ENCODE measurements at places on chromosomes 3 and 15. TPM values are rescaled to one million over a fixed set of nuclear protein-coding genes. Genes with fewer than 3 reads are reported as not detected.

The ACAA1 gene
- total RNA-seq, result 479 TPM

GRCh38 chr15:59917504-59918157 is 86.5 kb upstream of the FOXB1 start:
- peak; percentile 70 for DNase-seq

The C15orf61 gene
- 2.3 TPM for total RNA-seq

DNA sequence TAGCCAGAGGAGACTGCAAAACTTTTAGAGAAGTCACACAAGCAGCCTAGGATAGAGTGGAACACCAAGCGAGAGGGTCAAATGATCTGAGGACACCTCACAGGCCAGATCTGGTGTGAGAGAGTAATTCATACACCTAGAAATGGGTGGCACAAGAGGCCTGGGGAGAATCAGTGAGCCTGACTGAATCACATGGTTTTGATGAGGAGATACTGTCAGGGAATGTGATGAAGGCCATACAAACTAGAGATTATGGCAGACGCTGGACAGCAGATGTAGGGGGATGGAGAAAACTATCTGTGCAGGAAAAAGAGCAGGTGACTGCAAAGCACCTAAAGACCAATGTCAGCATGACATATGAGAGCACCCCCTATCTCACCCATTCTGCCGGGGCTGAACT is 105.0 kb upstream of the TTC14 start:
- no peak for DNase-seq

DNA sequence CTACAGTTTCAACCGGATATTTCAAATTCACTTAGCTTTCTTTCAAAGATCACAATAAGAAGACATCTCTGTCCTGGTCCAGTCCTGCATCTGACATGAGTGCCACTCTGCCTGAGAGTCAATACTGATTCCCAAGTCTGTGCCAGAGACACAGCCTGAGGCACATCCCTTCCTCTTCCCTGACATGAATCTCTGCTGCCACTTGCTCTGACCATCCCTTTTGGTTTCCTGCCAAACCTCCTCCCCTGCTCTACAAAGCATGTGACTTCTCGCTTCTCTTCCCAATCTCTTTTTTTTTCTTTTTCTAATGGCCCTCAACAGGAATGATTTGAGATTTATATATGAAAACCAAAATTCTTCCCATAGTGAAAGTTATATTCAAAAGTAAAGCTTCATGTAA is 117.9 kb downstream of the MECOM start:
- no peak for DNase-seq

The GOLGA6C gene
- not detected for total RNA-seq

The SH2D7 gene
- total RNA-seq, result not detected

DNA sequence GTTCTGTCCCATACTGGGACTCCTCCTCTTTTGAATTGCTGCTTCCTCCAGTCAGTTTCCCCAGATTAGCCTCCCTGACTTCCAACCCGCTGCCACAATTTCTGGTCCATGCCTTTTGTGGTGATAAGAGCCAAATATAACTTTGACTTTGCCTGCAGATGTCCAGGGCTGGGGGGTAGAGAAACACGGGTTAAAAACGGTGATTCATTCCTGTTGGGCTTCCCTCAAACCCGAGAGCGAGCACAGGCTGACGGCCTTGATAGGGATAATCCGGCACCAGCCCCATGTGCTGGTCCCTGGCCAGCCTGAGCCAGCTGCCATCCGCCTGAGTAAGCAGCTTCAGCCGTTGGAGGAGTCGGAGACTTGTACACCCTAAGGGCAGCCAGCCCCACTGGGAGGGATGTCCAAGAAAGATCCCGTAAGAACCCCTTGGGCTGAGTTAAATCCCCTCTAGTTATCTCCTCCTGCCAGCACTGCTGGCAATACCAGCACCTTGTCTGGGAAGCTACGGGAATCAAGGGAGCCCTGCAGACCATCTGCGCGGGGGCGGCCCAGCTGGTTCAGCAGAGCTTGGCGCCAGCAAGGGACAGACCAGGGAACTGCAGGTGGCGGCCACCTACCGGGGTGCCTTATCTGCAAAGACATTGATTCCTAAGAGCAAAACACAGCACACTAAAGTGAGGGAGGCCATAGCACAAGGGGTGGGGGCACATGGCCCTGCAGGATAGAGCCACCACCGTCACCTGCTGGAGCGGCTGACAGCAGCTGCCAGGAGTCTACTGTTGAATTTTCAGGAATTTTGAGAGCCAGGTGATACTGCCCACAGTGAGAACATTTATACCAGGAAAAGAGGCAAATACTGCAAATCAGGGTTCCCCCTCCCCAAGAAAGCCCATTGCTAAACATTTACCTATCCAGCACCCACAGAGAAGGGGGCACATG is 18.1 kb downstream of the CSPG4 start:
- no peak for DNase-seq

DNA sequence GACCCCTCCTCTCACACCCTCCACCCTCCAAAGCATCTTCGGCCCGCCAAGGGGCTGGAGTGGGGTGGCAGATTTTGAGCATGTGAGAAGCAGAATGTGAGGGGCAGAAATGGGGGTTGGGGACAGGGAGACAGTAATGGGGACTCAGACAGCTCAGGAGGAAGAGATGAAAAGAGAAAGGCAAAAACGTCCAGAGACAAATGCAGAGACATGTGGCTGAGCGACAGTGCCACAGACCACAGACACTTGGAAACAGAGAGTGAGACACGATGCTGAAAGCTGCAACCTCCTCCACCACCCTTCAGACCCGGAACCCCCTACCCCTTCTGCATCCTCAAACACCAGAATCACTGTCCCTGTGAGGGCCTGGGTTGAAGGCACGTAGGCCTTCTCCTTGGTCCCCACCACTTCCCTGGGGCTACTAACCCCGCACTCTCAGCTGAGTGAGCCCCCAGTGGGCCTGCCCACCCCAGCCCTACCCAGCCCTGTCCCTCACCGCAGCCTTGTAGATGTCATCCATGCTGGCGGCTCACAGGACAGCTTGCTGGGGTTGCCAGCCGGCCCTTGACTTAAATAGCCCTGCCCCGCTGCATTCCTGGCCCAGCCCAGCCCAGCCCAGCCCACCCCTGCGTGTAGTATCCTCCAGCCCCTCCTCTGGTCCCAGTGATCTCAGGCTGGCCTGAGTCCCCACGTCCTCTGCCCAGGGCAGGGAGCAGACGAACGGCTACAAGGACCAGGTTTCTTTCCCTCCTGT is at the start of gene TNNC1:
TNNC1 (minus strand) TSS at position 546 of the 754 bp plus-strand sequence; CDS start at position 520, 26 bp downstream.
- DNase-seq, result no peak

DNA sequence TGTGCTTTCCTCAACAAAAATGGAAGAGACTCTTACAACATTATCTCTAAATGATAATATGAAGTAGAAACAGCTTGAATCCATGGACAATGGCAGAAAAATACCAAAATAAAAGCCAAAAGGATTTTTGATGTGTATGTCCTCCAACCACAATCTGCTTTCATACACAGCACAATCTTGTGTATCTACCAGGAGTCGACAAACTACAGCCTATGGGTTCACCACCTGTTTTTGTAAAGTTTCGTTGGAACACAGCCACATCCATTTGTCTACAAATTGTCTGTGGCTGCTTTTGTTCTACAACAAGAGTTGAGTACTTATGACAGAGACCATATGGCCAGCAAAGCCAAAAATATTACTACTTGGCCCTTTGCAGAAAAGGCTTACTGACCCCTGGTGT is 88.7 kb upstream of the UBE2E2 start:
- no peak for DNase-seq

DNA sequence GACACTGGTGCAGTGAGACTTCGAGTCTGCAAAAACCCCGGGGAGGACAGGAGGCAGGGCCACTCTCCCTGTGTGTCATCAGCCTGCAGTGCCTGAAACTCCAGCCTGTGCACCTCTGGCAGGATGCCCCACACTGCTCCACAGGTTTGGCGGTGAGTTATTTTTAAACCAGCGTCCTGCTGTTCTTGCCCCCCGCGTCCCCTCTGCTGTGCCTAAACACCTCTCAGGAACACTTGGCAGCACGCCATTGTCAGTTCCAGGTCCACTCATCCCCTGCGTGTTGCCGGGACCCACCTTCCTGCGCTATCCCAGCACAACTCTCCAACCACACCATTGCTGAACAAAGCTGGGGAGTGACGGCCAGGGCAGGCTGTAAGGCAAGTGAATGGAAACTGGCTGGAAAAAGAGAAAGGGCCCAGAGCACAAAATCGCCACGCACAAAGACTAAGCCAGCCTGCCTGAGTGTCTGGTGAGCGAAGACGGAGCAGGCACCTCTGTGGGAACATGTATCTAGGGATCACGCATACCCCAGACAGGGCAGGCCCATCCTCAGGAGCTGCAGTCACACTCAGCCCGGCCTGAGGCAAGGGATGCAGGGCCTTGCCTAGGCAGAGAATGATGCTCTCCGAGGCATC is 3.1 kb upstream of the PLA2G4F start:
- DNase-seq, result peak; percentile 47

The GATA2 gene
- total RNA-seq, result 1.3 TPM

The TAGLN3 gene
- total RNA-seq, result not detected

- DNase-seq, result no peak
Measured at GRCh38 chr3:188772886-188773285, 398.9 kb upstream of the TPRG1 start.

GRCh38 chr3:105542282-105543019 is 175.7 kb downstream of the ALCAM start:
- DNase-seq, result no peak

The DUOX1 gene
- total RNA-seq, result 0.45 TPM

The CLEC3B gene
- 25.5 TPM for total RNA-seq
